Left ventricle myocardium superior (tissue), 1 donor: ENCODE measurements at places on chromosomes 6 and 20. TPM values are rescaled to one million over a fixed set of nuclear protein-coding genes. Genes with fewer than 3 reads are reported as not detected.

DNA sequence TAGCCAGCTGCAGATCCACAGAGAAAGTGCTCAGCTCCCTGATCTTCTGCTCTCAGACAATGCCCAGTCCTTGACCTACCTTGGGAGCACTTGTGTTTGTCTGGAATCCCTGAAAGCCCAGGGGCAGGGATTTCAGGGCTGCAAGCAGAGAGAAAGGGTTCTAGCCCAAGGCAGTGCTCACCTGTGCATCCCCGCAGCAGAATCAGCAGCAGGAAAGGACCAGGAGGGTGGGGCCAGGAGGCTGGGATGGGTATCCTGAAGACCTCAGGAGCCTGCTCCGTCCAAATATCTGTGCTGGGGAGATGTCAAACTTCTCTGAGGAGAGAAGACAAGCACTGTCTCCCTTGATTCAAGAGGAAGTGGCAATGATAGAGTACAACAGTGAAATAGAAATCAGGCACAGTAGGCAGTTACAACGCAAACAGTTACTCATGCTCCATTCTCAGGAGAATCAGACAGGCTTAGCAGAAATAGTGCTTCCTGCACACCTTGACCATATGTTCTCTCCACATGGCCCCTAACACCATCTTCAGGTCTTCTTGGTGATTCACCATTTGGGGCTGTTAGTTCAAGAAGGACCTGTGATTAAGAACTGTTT lies 28.7 kb upstream of the SIRPG start:
- no peak for DNase-seq

- no peak for DNase-seq
Measured at GRCh38 chr20:44199877-44200276, 10.7 kb downstream of the OSER1 start.

- no peak for DNase-seq
Measured at GRCh38 chr6:154491567-154492470, 18.7 kb downstream of the CNKSR3 start.

GRCh38 chr6:97717086-97717485 lies 434.1 kb upstream of the MMS22L start:
- no peak for DNase-seq

GRCh38 chr6:140977403-140977802 lies 1155.3 kb upstream of the GJE1 start:
- DNase-seq: no peak

DNA sequence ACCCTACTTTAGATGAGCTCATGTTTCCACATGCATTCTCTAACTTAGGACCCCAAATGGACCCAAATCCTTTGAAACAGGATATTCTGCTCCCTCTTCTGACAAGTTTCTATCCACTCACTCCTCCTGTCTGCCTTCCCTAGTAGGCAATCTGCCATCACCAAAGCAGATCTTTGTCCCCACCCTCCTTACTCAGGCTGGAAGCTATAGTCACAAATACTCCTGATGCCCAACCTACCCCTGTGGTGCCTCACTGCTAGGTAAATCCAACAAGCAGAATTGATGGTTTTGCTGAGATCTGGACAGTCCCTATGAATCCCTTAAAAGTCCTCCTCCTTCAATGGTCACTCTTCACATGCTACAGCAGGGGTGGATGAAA lies 21.7 kb downstream of the ELOVL5 start:
- DNase-seq: no peak

DNA sequence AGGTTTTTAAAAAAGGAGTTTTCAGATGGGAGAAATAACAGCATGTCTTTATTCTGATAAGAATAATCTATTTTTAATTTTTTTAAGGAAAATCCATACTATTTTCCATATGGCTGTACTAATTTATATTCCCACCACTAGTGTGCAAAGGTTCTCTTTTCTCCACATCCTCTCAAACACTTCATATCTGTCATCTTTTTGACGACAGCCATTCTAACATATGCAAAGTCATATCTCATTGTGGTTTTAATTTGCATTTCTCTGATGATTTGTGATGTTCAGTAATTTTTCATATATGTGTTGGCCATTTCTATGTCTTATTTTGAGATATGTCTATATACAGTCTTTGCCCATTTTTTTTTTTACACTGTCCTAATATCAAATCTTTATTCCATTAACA lies 280.6 kb upstream of the RUNX2 start:
- DNase-seq: no peak

- DNase-seq: no peak
Measured at GRCh38 chr6:37704923-37705238, 7.2 kb upstream of the MDGA1 start.

GRCh38 chr6:156434795-156435190 lies 342.4 kb upstream of the ARID1B start:
- no peak for DNase-seq

- peak; percentile 12 for DNase-seq
Measured at GRCh38 chr20:62621251-62622110, 20.8 kb upstream of the SLCO4A1 start.

DNA sequence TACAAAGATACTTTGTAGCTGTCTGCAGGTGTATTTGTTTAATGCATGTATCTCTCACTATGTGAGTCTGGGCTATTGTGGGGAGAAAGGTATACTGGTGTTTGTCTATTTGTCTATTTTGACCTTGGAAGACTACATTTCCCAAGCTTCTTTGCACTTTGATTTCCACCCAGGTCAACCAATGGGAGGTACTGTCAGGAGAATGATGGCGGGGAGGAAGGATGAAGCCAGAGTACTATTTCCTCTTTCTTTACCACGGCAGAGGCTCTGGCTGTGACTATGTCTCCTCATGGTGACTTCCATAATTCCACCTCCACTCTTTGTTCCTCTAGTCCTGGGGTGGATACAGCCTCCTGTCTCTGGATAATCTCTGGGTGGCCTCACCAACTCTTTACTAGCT lies 23.1 kb downstream of the LBP start:
- no peak for DNase-seq

- no peak for DNase-seq
Measured at GRCh38 chr6:56649782-56650181, 7.1 kb upstream of the DST start.

DNA sequence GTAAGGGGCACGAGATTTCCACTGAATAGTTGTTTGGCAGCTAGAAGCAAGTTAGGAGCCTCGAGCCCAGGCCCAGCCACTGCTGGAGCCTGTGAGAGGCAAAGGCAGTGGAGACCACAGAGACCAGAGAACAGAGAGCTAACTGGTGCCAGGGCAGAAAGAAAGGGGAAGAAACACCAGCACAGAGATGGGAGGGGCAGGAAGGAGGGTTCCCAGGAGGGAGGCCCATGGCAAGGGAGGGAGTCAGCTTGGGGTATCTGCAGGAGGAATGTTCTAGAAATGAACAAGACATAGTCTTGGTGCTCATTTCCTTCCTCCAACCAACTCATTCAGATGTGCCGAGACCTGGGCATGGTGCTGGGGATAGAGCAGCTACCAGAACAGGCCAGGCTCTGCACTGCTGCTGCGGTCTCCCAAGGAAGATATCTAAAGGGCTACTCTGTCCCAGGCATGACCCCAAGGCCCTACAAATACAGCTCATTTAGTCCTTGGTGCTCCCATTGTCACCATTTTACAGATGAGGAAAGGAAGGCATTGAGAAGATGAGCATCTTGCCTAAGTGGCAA lies 10.7 kb downstream of the ANGPT4 start:
- no peak for DNase-seq

DNA sequence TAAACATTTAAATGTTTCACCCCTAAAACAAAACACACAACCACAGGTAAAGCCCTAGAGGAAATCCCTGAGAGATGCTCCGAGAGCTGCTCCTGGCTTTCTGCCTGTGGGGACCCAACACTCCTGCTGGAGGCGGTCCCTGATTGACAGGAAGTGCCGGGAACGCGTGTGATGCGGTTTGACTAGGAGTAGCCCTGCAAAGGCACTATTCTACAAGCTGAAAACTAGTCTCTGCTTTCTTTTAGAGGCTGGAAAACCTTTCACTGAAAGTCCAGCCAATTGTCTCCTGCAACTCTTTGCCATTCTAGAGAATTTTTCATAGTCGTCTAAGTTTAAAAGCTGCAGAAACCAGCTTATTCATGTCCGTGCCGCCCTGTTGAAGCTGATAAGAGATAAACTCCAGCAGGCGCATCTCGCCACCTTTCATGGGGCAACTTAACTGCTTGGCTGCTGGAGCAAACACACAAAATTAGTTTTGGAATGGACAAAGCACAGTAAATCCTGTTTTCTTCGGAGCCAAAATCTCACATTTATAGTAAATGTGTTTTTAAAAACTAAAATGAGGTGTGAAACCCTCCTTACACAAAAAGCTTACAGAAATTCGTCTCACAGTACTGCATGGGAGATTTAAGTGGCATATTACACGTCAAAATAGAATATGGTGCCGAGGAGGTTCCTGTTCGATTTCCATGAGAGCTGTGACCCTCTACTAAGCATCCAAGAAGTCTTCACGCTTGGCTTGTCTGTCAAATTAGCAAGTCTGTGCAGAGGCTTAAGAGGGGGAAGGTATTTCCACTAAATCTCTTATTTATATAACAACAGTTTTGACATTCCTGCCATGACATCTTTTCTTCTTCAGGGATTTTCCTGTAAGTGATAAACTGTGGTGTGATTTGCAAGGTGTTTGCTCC lies 46.9 kb downstream of the DACT2 start:
- DNase-seq: no peak

GRCh38 chr6:127515234-127515793 lies 3.8 kb downstream of the MTCL3 start:
- DNase-seq: peak; percentile 45

GRCh38 chr20:61855286-61855685 lies 210.4 kb downstream of the TAF4 start:
- DNase-seq: no peak

- no peak for DNase-seq
Measured at GRCh38 chr6:92684386-92684785, 735.0 kb downstream of the EPHA7 start.

DNA sequence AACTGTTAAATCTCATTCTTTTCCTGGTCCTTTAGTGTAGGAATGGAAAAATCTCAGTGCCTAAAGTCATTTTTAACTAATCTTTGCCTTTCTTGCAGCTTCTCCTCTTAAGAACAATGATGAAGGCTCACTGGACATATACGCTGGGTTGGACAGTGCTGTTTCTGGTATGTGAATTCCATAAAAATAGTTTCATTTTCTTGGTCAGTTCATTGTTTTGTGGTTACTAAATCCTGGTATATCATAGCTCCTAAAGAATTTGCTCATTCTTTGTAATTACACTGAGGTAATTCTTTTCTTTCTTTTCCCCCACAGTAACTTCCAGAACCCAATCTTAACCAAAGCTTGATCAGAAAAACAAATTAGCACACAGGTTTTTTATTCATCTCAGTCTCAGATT lies 23.4 kb downstream of the CASP8AP2 start:
- no peak for DNase-seq

The SRMS gene
- not detected for total RNA-seq

The CNKSR3 gene
- total RNA-seq: 20.6 TPM

The CFAP61 gene
- 23.8 TPM for total RNA-seq

The SEL1L2 gene
- total RNA-seq: 0.40 TPM

The BPIFB2 gene
- not detected for total RNA-seq

The CDK5RAP1 gene
- 20.6 TPM for total RNA-seq
